Body of pancreas (tissue), 4 donors: ENCODE measurements at places on chromosomes 6 and 20. TPM values are rescaled to one million over a fixed set of nuclear protein-coding genes. Genes with fewer than 3 reads are reported as not detected.

DNA sequence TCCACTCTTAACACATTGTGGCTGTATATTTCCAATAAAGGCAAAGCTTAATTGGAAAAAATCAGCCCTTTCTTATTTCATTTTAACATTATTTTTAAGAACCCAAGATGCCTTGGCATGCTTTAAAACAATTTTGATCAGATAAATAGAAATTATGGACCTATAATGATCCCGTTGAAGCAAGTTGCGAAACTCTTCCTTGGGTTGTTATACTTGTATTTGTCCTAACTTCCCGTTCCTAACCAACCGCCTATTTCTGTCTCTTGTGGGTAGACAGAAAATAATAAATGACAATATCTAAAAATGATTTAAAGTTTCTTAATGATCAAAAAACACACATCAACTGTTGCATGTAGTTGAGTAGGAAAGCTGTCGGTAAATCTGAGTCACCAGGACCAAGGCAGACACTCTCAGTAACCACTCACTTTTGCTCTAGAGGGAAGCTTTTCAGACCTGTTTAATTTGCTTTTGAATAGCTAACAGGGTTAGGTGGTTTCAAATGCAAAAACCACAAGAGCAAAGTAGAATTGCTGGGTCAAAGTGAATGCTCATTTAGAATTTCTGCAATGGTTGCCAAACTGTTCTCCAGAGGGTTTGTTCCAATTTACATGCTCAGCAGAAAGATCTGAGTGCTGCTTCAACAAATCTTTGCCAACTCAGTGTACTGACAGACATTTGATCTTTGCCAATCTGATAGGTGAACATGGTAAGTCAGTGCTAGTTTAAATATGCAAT, 34.2 kb upstream of the KCNK5 start:
- no peak for DNase-seq

DNA sequence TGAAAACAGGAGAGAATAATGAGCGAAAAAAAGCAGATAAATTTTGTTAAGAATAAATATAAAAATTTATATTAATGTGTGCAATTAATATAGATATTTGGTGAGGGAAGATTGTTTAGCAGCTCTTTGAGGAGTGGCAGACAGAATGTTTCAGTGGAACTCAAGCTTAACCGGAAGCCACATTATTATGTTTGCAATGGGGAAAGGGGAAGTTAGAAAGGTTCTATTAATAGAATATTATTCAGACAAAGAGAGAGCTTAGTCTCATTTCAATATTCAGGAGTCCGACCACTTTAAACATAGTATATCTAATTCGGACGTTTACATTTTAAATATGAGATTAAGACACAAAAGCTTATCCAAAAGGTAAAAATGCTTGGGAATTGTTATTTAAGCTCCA, 81.6 kb upstream of the KHDRBS2 start:
- no peak for DNase-seq

TMC2 gene
- total RNA-seq: not detected

- no peak for DNase-seq
Observed at GRCh38 chr20:44644230-44644617, 7.3 kb downstream of the ADA start.

FRK gene
- 9.1 TPM for total RNA-seq

TRIM40 gene
- total RNA-seq: not detected

HMGCLL1 gene
- 1.8 TPM for total RNA-seq

DNA sequence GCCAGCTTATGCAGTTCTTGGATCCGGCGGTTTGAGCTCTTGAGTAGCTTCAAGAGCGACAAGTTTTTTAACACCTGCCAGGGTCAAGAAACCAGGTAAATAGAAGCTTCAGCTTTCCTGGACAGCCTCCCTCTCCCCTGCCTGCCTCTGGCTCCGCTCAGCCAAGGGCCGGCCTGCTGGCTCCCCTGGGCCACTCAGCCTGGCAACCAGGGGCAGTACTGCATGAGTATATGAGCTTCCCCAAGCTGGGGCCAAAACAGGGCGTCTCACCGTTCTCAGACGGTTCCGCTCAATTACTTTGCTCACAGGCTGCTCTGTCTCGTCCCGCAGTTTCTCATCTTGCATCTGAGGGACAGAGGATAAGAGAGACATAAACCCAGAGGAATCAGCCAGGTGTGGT, 856 bp downstream of the TP53TG5 start:
- no peak for DNase-seq

DNA sequence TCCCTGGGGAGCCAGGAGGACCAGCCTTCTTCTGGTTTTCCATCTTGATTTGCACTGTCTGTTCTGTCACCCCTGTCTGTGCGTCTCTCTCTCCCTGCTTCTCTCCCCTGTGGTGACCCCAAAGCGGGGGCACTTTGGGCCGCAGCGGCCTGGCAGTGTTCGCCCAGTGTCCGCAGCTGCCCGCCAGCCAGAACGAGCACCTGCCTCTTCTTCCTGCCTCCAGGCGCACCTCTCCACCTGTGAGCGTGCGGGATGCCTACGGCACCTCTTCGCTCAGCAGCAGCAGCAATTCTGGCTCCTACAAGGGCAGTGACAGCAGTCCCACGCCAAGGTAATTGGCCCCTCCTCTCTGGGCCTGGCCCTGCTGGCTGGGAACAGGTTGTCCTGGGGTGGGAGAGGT, 30.8 kb downstream of the SNPH start:
- DNase-seq: no peak

PI3 gene
- total RNA-seq: not detected

DNA sequence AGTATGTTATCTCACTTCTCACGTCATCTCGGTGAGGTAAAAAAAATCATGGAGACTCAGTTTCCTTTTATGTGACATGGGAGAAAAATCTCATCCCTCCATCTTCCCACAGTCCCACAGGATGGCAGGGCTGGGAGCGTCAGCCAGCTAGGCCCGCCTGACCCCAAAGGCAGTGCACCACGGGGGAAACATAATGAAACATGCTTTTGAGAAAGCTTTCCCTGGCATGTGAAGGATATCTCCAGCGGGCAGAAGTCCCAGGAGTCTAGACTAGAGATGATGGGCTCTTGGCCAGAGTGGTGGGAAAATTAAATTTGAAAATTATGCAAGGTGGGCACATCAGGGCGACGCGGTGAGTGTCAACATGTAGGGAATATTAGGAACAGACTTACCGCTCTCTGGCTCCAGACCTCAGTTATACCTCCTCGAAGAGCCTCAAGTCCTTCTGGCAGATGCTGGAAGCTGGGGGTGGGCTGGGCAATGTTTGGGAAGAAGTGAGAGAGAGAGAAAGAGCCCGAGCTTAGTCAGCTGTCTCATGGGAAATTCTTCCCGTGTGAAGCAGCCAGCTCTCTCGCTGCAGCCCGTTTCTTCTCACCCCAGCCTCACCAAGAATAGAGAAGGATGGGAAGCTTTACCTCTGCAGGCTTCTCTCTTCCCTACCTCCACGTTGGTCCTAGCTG, 52.3 kb downstream of the MOCS1 start:
- DNase-seq: peak; percentile 32

DNA sequence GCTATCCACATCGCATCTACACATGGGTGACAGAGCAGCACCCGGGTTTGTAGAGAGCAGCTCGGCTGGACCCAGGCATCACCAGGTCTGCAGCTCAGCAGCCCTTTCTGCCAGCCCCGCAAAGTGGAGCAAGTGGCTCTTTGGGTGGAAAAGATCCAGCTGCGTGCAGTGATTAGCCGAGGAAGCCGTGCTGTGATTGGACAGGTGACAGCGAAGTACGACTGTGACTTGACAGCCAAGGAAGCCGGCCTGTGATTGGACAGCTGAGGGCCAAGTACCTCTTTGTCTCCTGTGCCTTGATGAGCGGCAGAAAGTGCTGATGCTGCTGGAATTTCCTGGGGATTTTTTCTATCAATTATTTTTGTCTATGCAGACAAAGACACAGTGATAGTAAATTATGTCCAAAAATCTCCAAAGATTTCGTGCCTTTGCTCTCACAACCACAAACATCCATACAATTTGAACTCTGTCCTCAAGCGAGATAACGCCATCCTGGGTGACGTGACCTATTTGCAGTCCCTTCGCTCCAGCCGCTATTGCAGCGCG, 62.3 kb upstream of the GPR31 start:
- no peak for DNase-seq

GRCh38 chr6:110233770-110234374, 53.6 kb downstream of the CDC40 start:
- no peak for DNase-seq

DNA sequence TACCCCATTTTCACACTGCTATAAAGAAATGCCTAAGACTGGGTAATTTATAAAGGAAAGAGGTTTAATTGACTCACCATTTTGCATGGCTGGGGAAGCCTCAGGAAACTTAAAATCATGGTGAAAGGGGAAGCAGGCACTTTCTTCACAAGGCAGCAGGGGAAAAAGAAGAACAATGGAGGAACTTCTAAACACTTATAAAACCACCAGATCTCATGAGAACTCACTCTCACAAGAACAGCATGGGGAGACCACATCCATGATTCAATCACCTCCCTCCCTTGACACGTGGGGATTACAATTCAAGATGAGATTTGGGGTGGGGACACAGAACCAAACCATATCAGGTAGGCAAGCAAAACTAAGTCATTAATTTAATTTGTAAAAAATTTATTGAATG, 343.2 kb downstream of the FRK start:
- no peak for DNase-seq

DNA sequence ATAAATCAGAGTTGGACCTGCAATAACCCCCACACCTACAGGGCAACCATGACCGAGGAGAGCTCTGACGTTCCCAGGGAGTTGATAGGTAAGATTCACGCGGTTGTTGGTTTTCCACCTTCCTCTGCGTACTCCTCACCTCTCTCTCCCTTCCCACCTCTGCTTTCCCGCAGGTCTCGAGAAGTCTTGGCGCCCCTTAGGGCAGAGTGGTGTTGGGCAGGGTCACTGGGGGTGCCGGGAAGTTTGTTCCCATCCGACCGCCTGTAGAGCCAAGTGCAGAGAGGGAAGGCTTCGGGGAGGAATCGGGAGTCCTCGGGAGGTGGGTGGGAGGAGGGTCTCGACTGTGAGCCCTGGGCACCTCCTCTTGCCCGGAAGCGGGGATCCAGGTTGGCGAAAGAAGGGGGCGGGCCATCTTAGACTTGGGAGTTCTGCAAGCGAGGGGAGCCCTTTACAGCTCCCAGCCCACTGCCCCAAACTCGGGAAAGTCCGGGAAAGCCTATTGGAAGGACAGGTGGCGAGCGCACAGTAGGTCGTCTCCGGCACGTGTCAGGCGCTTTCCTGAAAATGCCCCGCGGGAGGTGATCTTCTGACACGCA, 672 bp downstream of the CARMIL1 start:
- peak; percentile 24 for DNase-seq

DNA sequence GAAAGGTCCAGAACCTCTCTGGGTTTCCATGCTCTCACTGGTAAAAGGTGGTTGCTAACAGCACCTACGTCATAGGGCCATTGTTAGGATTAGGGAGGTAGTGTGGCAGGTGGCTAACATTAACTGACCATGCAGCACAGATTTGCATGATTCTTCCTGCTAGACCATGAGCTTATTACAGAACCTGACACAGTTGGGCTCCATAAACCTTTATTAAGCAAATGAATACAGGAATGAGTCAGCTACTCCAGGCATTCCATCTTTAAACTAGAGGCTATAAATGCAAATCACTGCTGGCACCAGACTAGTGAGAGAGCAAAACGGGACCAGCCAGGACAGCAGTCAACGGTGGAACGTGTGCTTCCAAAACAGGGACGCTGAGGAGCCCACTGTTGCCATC, 440.1 kb downstream of the PTPRT start:
- DNase-seq: no peak

DNA sequence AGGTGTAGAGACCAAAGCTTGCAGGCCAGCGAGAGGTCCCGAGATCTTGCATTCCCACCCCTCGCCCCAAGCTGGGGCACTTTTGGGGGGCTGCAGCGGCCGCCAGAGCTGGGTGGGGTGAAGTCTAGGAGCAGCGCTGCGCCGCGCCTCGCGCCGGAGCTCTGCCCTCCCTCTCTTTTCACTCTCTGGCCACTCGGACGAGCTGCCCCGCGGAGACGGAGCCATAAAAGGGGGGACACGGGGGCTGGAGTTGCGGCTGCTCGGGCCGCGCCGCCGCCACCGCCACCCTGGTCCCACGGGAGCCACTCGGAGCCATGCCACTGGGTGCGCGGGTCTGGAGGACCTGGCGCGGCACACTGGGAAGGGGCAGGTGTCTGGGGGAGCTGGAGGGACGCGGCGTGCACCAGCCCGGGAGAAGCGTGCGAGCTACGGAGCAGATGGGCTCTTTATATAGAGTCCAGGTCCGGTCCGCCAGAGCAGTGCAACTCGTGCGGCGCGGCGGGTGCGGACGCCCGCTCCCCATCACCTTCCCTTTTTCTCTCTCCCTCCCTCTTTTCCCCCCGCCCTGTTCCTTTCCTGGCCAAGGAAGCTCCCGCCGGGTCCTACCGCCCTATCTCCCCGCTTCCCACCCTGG, 687 bp upstream of the HTR1B start:
- no peak for DNase-seq

GRCh38 chr6:7921046-7921445, 10.5 kb upstream of the TXNDC5 start:
- no peak for DNase-seq

- DNase-seq: no peak
Observed at GRCh38 chr6:16698162-16698533, 63.1 kb downstream of the ATXN1 start.

GRCh38 chr6:88473589-88473988, 307.4 kb upstream of the CNR1 start:
- DNase-seq: no peak

EPHA7 gene
- total RNA-seq: 0.26 TPM
